ENCODE measurements at places on chromosomes 6 and 20.
A peak's percentile ranks its signal among the peaks of the same experiment; 100 is the strongest.

- no peak for DNase-seq
Measured at GRCh38 chr6:136757150-136757549, 35.1 kb downstream of the MAP3K5 start.

DNA sequence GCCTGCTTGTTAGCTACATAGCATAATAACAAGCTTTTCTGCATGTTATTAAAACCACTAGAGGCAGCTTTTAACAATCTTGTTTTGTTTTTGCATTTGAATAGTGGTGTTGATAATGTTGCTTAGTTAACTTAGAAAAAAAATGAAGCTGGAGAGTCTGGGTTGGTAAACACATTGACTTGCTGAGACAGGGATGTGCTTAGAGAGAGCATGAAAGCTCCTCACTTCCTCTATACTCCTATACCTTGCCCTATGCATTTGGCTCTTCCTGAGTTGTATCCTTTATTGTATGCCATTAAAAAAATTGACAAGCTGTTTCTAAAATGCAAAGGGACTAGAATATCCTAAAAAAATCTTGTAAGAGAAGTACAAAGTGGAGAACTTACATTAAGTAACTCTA is 13.6 kb downstream of the FAM83B start:
- DNase-seq = no peak

DNA sequence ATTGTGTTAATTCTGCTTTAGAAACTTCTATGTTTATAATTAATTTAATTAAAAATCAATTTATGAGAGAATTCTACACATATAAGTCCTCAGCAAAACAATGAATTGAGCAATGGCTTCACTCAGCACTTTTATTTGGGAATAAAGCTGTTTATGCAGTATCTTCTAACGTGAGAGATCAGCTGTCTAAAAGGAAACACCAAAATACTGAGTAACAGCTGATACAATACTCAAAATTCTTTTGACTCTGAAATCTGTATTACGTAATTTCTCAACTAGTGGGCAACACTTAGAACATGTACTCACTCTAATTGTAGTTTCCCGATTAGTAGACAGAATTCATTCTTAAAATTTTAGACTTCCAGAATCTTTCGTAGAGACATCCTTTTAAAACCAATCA is 49.8 kb downstream of the MAP3K7 start:
- no peak for DNase-seq

GRCh38 chr20:45626540-45626939 is 3.0 kb upstream of the WFDC10A start:
- no peak for DNase-seq

DNA sequence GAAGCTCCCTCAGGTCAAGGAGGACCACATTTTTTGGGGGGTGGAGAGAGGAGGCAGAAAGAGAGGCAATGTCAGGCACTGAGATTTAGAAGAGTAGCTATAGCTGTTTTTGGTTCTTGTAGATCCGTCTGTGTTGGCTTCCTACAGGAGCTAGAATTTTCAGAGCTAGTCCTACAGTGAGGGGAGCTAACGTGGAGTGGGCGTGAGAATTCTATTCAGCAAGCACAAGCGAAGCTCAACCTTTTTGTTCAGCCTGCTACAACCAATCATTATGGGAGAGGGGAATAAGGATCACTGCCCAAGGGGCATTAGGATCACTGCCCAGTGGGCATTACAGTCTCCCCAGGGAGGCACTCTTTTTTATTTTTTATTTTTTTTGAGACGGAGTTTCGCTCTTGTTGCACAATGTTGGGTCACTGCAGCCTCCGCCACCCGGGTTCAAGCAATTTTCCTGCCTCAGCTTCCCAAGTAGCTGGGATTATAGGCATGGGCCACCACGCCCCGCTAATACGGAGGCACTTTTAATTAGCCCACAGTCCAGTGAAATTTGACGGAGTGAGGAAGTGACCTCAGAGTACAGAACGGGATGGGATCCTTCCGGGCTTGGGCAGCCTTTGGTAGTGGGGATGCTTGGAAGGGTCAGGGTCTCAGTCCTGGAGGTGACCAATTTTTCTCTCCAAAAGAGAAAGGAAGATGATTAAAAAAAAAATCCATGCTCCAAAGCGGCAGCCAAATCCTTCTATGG is 1.1 kb upstream of the PANK2 start:
- DNase-seq = no peak

- DNase-seq = no peak
Measured at GRCh38 chr6:109296971-109297372, 85.3 kb downstream of the CD164 start.

GRCh38 chr20:62482146-62482809 is 6.5 kb upstream of the GATA5 start:
- no peak for DNase-seq

- DNase-seq = no peak
Measured at GRCh38 chr6:18978337-18979128, 591.4 kb downstream of the RNF144B start.

DNA sequence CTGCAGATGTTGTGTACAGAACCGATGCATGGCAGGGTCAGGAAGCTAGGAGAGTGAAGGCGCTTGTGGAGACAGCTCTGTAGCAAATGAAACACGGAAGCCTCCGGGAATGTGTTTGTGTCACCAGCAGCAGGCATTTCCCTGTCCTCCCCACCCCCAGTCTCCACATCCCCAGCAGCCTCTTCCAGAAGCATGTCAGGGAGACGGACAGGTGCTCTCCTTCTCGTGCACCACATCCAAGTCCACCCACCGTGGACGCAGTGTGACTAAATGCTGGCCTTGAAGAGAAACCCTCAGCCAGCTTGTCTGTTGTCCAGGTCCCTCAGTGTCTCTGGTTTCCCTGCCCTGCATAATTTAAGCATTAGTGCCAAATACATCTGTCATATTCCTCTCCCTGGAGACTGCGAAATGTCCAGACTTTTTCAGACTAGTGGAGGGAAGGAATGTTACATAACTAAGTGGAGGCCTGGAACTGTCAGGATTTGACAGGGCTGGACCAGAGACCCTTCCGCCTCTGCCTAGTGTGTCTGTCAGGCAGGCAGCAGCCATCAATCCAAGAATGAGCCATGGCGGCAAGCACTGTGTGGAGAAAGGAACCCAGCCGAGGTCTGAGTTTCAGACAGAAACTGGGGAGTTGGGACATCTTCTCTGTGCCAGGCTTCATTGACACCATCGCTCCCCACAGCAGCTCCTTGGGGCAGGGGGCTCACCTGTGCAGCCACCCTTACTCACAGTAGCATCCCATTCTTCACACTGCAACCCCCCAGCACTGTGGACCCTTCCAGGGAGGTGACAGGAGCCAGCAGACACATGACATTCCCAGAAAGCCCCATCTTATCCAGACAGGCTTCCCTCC is 26.6 kb upstream of the PI16 start:
- no peak for DNase-seq

DNA sequence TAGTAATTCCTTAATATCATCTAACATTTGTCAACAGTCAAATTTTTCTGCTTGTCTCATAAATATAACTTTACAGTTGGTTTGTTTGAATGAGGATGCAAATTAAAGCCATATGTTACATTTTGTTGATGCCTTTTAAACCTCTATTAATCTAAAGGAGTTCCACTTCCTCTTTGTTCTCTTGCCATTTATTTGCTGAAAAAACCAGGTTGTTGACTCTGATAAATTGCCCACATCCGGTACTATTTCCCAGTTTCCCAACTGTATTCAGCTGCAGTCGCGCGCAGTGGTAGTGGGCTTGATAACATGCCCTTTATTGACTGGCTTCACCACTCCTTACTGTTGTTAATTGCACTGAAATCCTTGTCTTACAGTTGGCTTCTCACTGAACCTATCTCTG is 32.8 kb upstream of the SIRPB2 start:
- DNase-seq = no peak

DNA sequence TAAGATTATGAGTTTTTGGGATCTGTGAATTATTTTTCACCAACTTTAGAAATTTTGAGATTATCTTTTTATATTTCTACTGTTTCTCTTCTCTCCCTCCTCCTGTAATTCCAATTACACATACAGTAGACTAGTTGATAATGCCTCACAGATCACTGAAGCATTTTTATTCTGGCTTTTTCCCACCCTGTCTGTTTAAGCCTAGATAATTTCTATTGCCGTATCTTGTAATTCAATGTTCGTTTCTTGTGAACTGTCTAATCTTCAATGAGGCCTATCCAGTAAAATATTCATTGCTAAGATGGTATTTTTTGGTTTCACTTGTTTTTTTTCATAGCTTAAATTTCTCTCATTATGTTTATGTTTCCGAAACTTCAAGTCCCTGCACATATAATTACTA is 12.0 kb downstream of the MDN1 start:
- no peak for DNase-seq

DNA sequence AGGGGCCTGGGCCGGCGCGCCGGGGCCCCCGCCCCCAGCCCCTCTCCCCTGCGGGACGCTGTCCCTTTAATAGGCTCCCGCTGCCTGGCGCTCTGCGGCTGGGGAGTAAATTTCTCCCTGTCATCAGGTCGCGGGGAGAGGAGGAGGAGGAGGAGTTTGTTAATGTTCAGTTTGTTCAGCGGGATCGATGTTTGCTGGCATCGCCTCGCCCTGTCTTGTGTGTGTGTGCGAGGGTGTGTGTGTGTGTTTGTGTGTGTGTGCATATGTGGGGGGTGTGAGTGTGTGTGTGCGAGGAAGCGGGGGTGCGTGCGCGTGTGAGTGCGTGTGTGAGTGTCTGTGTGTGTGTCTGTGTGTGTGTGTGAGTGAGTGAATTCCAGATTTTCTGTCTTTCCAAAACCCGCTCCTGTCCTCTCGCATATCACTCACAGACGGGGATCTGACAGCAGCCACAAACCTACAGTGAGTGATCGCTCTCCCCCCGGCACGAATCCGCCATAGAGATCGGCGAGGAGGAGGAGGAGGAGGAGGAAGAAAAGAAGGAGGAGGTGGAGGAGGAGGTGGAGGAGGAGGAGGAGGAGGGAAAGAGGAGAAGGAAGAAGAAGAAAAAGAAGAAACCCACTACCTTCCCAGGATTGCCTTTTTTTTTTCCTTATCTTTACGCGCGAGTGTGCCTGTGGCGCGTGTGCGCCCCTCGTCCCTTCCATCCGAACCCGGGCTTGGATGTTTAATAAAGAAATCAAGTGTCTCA is at the start of gene TSHZ2:
Gene TSHZ2 (plus strand): TSS at position 169 of the 748 bp plus-strand sequence. CDS start 936 bp downstream, outside the sequence.
- DNase-seq = no peak

DNA sequence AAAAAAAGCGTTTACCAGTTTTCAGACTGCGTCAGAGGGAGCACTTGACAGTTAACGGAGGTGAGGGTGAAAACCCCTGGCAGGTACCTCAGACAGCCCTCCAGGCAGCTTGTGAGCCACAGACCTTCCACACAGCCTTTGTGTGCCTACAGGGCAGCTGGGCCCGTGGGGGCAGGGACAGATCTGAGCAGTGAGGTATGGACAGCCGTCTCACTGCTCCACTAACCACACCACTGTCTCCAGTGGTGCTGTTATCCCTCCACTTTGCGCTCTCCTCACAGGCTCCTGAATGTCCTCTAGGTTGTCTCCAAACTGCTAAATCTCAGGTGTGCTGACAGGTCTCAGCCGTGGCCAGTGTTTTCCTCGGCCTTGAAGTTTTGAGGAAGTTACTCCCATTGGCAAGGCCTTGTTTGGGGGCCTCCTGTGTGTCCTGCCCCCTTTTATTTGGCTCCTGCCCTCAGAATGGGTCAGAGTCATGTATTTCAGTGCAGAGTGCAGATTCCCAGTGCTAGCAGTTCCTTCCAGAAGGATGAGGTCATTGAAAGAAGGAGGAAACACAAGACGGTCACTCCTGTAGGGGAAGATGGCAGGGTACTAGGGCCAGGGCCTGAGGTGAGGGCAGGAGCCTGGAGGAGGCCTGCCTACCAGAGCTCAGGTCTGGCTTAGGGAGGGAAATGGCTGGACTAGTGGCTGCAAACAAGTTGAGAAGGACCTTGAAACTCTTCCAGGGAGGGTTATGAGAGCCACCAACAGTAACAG is 11.8 kb downstream of the GFRA4 start:
- DNase-seq = peak; percentile 38

DNA sequence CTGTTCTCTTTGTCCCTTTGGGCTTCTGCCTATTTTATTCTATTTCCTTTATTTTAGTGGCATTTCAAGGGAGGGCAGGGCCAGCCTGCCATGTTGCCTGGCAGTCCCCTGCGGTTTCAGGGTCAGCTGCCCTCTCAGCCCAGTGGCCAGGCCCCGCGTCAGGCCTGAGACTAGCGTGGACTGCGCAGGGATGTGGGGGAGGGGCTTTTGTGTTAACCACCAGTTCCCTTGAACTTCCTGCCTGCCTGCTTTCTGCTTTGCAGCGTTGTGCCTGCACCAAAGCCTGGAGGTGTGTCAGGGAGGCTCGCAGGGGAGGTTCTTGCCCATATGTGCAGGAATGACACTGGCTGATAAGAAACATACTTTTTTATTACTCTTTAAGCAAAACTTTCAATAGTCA is 157.6 kb downstream of the SLC35B3 start:
- no peak for DNase-seq

DNA sequence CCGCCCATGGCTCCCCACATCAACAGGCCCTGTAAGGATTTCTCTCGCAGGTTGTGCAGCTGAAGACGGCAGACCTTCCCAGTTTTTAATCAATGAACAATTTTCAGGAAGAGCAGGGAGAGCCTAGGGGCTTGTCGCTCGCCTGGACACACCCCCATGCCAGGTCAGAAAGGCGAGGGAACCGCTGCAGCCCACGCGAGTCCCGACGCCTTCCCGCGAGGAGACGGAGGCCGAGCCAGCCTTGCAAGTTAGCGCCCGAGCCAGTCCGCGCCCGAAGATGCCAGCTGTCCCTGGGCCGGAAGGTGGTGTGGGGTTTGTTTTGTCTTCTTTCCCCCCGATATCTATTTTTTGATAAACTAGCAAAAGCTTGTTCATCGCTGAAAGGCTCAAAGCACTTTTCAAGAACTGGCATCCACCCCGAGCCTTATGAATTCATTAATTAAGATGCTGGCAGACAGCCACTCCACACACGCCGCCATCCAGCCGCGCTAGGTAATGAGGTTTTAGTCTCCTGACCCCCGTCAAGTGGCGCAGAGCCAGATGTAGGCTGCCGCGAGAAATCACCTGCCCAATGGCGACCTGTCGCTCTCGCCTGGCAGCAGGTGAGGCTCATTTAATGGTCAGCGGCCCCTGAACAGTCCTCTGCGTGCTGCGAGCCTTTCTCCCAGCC is 6.6 kb downstream of the CCDC167 start:
- DNase-seq = peak; percentile 68

- no peak for DNase-seq
Measured at GRCh38 chr6:110950440-110950839, 8.1 kb upstream of the GTF3C6 start.

DNA sequence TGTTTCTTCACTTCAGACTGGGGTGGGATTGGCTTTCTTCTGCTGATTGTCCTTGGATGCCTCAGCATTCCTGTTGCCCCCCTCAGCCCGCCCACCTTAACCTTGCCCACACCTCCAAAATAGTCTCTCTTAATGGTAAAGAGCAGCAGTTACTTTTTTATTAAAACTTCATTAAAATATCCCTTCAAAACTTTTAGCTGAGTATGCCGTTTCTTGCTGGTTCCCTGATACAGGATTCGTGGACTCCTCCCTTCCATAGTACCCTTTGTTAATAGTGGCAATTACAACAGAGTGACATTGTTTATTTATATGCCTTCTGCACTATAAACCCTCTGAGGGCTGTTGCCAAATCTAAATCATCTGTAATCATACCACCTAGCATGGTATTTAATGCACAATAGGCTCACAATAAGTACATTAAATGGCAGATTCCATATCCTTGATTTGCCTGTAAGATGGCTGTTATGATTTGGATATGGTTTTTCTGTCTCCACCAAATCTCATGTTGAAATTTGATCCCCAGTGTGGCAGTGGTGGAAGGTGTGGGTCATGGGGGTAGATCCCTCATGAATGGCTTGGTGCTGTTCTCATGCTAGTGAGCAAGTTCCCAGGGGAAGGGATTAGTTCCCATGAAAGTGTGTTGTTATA is 3.5 kb upstream of the MOCS1 start:
- no peak for DNase-seq

GRCh38 chr20:20184149-20184548 is 131.8 kb downstream of the CFAP61 start:
- DNase-seq = no peak
